ENCODE measurements at places on chromosomes 3 and 15. TPM values are rescaled to one million over a fixed set of nuclear protein-coding genes. Genes with fewer than 3 reads are reported as not detected.

The EOGT gene
- total RNA-seq: 8.4 TPM

The C3orf49 gene
- total RNA-seq: not detected

- DNase-seq: no peak
Observed at GRCh38 chr15:36888011-36888992, 212.0 kb downstream of the MEIS2 start.

The ABCF3 gene
- 66.2 TPM for total RNA-seq

DNA sequence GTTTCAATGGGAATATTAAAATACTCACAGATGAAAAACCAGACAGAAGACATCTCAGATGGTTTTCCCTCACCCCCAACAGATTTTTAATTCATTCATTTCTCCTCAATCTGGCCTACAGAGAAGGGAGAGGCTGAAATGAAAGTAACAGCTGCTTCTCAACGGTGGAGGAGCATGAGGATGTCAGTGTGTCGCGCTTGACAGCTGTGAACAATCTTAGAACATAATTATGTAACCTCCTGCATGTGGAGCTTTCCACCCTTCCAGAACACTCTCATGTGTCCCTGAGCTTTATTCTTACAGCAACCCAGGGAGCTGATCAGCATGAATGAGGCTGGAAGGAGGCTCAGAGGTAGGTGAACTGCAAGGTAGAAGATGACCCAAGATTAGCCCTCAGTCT is 52.7 kb downstream of the MB21D2 start:
- DNase-seq: no peak

- no peak for DNase-seq
Observed at GRCh38 chr15:48400086-48400485, 68.9 kb downstream of the DUT start.

- no peak for DNase-seq
Observed at GRCh38 chr3:13513051-13513912, 33.2 kb downstream of the HDAC11 start.

The ITGB5 gene
- 0.72 TPM for total RNA-seq

DNA sequence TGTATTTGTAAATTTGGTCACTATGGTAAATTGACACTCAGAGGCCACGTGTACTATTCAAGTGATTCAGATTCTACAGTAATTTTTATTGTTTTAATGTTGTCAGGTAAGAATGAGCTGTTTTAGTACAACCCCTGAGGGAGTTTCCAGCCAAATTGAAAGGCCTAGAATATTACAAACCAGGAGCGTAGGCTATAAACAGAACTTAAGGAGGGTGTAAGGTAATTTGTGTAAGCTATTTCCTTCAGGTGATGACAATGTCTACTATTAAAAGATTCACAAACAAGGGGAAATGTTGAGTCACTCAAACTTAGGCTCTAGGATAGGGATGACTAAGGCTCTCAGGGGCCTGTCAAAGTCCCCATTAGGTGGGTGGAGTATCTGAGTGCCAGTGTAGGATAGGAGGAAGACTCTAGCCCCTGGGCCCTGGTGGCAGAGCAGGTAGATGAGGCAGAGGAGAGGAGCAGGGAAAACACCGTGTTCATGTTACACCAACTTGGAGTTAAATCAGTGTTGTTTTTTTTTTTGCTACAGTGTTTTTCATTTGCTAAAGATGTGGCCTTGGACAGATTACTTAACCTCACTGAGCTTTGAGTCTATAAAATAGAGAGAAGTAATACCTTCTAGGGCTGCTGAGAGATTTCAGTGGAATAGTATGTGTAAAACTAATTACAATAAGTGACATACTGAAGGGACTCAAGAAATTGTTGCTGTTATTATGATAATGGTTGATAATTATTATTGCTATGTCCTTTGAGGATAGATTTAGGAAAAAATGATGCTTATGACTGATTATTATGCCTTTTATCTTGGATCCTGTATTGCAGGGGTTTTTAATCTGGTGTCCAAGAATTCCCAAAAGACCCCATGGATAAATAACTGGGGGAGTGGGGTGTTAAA is 10.3 kb downstream of the TM4SF1 start:
- DNase-seq: peak; percentile 53

The GPR160 gene
- total RNA-seq: 9.4 TPM

The ZNF710 gene
- total RNA-seq: 22.8 TPM

The NOX5 gene
- not detected for total RNA-seq

DNA sequence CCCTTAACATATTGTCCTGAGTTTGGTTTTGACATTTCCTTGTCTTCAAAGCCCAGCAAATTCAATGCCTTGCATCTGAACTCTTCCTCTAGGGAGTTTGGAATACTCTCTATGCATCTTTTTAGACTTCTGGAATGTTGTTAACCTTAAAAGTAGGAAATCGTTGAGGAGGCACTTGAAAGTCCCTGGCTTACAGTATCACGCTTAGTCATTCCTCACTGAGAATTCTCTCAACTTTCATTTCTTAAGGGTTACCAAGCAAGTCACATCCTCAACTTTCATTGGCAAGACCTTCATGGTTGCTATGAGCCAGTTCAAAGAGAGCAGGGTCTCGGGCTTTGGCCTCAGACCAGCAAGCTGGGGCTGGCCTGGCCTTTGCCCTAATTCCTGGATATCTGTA is 89.9 kb downstream of the ASB7 start:
- no peak for DNase-seq

- no peak for DNase-seq
Observed at GRCh38 chr3:147406028-147406931, at the start of gene ZIC4. ZIC4 (minus strand) TSS chr3:147406543; CDS start chr3:147402797, 3,746 bp downstream.

DNA sequence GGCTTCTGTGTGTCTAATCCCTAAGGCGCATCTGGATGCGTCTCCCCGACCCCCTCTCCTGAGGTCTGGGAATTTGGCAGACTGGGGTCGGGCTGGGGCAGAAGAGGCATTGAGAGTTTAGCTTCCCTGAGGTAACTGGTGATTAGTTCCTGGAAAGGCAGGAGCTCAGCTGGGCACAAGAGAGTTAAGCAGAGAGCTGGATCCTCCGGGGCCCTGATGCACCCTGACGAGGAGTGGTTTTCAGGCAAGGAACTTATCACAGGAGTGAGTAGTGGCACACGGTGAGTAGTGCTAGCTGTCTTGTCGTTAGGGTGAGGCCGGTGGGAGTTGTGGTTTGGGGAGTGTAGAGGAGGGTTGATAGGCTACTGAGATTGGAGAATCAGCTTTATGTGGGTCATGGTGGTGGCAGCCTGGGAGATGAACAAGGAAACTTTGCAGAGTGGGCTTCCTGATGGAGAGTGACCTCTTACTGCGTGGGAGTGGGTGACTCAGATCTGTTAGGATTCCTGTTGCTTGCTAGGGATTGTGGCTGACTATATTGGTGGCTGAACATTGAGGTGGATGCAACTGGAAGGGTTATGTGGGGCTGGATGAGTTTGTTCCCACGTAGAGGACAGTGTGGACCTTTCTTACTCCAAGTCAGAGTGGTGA is 897 bp downstream of the RAD54L2 start:
- DNase-seq: peak; percentile 74

- peak; percentile 60 for DNase-seq
Observed at GRCh38 chr15:74906067-74906449, 593 bp downstream of the FAM219B start.

- no peak for DNase-seq
Observed at GRCh38 chr15:100516643-100517512, 11.9 kb downstream of the CERS3 start.

The ADGRG7 gene
- total RNA-seq: not detected

The NR2F2 gene
- not detected for total RNA-seq

- DNase-seq: no peak
Observed at GRCh38 chr15:58865425-58865880, 68.0 kb downstream of the SLTM start.

The NR2E3 gene
- not detected for total RNA-seq

DNA sequence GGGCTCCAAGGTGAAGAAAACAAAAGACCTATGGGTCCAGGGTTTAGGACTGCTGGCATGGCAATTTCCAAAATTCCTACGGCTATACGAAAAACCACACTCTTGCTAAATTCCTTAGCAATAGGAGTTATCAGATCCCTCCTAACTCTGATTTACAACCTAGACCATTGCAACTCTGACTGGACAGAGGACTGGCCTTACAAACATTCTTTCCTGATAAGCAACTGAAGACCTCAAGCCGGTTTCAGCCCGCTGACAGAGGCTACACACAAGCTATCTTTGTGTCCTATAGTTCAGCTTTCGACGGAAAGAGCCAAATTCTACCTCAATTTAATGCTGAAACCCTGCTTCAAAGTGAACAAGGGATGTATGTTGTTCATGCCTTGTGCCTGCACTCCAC is 38.3 kb upstream of the AGBL1 start:
- no peak for DNase-seq

GRCh38 chr15:70268698-70269251 is 171.1 kb upstream of the TLE3 start:
- DNase-seq: peak; percentile 39

GRCh38 chr3:139120086-139121056 is 75.7 kb upstream of the PRR23C start:
- no peak for DNase-seq

- no peak for DNase-seq
Observed at GRCh38 chr3:65781594-65781993, 257.1 kb downstream of the MAGI1 start.

- peak; percentile 99 for DNase-seq
Observed at GRCh38 chr3:160449636-160450598, at the start of gene TRIM59. TRIM59 (minus strand) TSS chr3:160449786; CDS start chr3:160439183, 10,603 bp downstream.

- DNase-seq: no peak
Observed at GRCh38 chr3:151047636-151048035, 37.8 kb upstream of the MED12L start.

The TM6SF1 gene
- total RNA-seq: 1.3 TPM

GRCh38 chr15:70031713-70032112 is 66.0 kb downstream of the TLE3 start:
- DNase-seq: no peak

The FEZF2 gene
- total RNA-seq: not detected

DNA sequence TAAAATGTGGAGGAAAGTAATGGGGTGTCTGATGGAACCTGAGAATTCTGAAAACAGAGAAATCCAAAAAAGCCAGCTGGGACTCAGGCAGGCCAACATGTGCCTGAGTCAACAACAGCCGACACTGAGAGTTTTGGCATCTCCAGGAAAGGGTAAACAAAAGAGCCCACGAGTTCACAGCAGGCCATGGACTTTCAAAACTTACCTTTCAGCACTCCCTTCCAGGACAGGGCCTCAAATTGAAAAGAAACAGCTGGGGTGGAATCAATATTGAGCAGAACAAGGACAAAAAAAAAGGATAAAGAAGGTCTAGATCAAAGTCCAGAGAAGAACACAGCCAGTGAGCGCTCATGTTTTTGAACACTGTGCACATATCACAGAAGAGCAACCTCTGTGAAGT is 735.4 kb upstream of the GRM7 start:
- no peak for DNase-seq

- DNase-seq: no peak
Observed at GRCh38 chr15:100909989-100910955, 8.9 kb upstream of the LRRK1 start.

DNA sequence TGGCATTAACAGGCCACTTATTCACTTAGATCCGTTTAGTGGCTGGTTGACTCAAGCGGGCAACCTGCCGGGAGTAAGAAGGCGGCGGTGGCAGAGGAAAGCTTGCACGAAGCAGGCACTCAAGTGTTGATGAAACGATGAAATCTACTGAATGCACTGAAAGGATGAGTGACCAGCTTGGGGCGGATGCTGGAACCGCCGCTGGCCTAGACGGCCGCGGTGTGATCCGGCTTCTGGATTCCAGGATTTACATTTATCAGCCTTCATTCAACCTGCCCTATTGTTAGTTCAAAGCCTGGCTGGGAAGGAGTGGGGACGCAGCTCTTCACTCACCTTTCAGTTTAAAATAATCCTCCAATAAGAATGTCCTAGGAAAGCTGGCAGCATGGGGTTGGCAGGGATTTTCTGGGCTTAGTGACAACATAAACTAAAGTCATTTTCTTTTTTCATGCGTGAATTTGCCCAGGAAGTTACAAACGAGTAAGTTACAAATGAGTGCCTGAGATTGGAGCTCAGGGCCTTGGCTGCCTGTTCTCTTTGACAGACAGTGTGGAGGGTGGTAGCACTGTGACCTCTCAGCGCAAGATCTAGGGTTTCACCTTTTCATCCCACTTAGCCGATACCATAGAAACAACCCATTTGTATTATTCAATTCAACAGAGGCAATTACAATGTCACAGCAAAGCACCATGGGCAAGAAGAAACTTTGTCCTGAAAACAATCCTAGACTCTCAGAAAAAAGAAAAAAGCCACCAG is 1.1 kb upstream of the PLCH1 start:
- peak; percentile 19 for DNase-seq

The IQCF5 gene
- total RNA-seq: not detected

- no peak for DNase-seq
Observed at GRCh38 chr3:171776839-171777583, 33.3 kb downstream of the PLD1 start.

The ZKSCAN7 gene
- total RNA-seq: 2.0 TPM

GRCh38 chr3:38186781-38187180 is 21.4 kb downstream of the OXSR1 start:
- DNase-seq: no peak

All from activated CD4-positive, alpha-beta T cell treated with anti-CD3 and anti-CD28 coated beads for 36 hours (primary cell).